Vein endothelial cell (primary cell): ENCODE measurements at places on chromosomes 2 and 18. TPM values are rescaled to one million over a fixed set of nuclear protein-coding genes. Genes with fewer than 3 reads are reported as not detected.

The DSC1 gene
- not detected in 2 replicates for total RNA-seq

The REG3G gene
- not detected in 2 replicates for total RNA-seq

The GMPPA gene
- 33.9 and 40.2 TPM in 2 replicates for total RNA-seq

The IL36G gene
- total RNA-seq = not detected in 2 replicates

The ANKRD62 gene
- not detected in 2 replicates for total RNA-seq

The FBXO15 gene
- total RNA-seq = under 0.01 TPM in 1 of 2 replicates, not detected in the other

The GRB14 gene
- 5.1 and 5.9 TPM in 2 replicates for total RNA-seq

The OBSL1 gene
- total RNA-seq = 18.5 and 22.5 TPM in 2 replicates

The BOLL gene
- not detected in 2 replicates for total RNA-seq

The SPP2 gene
- total RNA-seq = not detected in 2 replicates

The EN1 gene
- not detected in 2 replicates for total RNA-seq

The ICOS gene
- total RNA-seq = not detected in 2 replicates

The GNLY gene
- total RNA-seq = not detected in 2 replicates

The ASTL gene
- not detected in 2 replicates for total RNA-seq

The FHOD3 gene
- total RNA-seq = under 0.01 and 0.33 TPM in 2 replicates
